ENCODE measurements at places on chromosomes 11 and 22.

GRCh38 chr11:70212227-70212811, 9.2 kb downstream of the FADD start:
- no peak for DNase-seq

GRCh38 chr22:18103527-18104269, 6.9 kb upstream of the TUBA8 start:
- no peak for DNase-seq

- DNase-seq = no peak
Measured at GRCh38 chr11:106770489-106771085, 247.7 kb downstream of the GUCY1A2 start.

DNA sequence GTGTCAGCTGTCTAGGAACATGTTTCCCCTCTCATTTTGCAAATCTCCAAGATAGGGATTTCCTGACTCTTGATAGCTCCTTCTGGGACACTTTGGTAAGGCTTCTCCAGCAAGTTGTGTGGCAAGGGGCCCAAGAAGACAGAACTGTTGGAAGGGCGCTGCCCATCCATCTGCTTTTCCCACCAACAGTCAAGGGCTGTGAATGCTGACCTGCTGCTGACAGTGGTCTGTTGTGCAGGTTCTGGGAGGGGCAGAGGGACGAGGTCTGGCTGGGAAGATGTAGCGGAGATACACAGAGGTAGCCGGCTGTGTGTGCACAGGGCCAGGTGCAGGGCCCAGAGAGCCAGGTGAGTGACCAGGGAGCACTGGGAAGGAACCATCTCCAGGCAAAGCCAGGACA, 12.2 kb downstream of the BCR start:
- DNase-seq = no peak

- no peak for DNase-seq
Measured at GRCh38 chr11:88886796-88887195, 179.0 kb downstream of the GRM5 start.

Measured in stimulated activated CD4-positive, alpha-beta T cell treated with anti-CD3 and anti-CD28 coated beads, Interleukin-15, amount 100 ng/mL, for 1 hour (primary cell).